GM13977 (cell line): ENCODE measurements at places on chromosomes 7 and 10.

DNA sequence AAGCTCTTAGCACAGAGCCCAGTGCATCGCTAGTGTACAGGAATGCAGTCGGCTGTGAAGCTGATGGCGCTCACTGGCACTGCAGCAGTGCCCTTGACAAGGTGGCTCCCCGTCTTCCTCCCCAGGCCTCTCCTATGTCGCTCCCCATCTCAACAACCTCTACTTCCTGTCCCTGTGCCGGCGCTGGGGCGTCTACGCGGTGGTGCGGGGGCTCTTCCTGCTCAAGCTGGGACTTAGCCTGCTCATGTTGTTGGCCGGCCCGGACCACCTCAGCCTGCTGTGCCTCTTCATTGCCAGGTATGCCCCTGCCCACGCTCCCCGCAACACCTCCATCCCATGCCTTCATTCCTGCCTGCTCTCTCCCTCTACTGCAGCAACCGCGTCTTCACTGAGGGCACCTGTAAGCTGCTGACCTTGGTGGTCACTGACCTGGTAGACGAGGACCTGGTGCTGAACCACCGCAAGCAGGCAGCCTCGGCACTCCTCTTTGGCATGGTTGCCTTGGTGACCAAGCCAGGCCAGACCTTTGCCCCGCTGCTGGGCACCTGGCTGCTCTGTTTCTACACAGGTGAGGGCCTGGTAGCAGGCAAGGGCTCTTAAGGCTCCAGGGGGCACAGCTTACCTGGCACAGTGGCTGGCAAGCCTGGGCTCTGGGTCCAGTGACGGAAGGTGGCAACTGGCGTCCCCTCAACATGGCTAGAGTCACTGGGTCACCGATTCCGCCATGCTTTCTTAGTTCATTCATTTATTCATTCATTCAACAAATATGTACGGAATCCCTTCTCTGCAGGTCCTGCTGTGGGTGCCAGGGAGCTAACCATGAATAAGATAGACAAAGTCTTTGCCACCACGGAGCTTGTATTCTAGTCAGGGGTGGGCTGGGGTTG is 22.3 kb upstream of the C10orf95 start:
- no peak for DNase-seq

DNA sequence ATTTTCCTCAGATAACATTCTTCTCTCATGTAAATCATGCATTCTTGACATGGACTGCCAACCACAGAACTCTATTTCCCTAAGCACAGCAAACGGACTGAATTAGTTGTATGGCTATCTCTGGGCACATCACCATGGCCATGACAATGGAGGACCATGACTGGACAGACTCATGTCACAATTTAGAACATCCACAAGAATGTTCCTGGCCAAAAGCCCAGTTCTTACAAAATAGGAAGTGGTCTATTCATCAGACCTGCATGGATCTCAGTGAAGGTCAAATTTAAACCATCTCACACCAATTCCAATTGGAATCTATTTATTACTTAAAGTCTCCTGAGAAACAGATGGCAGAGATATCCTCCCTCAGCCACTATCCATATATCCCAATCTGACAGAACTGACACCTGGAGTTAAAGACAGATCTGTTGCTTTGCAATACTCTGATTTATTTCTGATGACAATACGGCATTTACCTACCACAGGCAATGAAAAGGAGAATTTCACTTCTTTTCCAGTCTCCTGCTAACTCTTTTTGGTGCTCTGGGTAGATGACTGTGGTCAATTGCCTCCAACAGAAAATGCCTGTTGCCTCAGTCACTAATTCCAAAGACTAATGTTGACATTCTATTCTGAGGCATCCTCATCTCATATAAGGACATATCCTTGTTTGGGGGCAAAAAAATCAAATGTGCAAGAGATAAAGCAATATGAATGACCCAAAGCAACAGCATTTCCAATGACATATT is 254.8 kb downstream of the HTR7 start:
- no peak for DNase-seq

DNA sequence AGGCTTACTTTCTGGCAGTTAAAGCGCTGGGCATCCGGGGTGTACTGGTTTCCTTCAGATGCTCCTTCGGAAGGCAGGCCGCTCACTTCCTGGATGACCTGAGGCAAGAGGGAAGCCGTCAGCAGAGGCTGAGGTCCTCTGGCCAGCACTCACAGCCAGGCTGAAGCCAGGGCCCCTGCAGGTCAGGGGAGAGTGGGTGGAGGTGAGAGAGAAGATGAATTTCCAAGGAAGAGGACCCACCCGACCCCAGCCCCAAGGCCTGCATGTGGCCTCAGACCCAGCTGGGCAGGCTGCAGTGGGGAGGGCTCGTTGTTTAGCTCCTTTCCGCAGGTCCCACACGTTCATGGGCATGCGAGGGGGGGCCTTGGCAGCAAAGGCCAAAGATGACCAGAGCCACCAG is 71.3 kb downstream of the VWA2 start:
- no peak for DNase-seq

GRCh38 chr7:139576179-139576973 is 52.9 kb downstream of the CLEC2L start:
- no peak for DNase-seq

DNA sequence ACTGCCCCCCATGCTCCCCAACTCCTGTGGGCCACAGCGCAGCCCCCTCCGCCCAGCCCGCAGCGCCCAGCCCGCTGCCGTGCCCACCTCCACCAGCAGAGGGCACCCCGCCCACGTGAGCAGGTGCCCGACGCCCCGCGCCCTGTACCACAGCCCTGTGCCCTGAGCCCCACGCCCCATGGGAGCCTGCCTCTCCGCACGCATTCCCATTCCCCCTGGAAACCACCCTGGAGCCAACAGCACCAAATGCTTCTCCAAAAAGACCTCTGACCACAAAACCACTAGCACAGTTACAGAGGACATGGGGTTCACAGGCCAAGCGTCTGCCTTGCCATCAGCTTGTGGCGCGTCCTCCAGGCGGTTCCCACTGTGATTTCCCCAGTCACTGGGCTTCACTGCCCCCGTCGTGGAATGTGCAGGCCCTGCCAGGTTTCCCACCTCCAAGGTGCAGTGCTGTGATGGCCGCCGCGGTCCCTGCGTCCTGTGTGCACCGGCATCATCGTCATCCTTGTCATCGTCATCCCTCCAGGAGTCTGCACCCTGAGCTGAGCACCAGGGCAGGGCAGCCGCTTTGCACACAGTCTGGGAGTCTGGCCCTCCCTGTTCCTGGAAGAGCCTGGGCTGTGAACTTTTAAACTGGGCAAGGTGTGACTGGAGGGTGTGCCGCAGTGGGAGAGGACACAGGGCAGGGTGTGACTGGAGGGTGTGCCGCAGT is 61.7 kb downstream of the PWWP2B start:
- DNase-seq, result peak; percentile 90
